Nephron progenitor cell (in vitro differentiated cells): ENCODE measurements at places on chromosomes 5 and 9.

DNA sequence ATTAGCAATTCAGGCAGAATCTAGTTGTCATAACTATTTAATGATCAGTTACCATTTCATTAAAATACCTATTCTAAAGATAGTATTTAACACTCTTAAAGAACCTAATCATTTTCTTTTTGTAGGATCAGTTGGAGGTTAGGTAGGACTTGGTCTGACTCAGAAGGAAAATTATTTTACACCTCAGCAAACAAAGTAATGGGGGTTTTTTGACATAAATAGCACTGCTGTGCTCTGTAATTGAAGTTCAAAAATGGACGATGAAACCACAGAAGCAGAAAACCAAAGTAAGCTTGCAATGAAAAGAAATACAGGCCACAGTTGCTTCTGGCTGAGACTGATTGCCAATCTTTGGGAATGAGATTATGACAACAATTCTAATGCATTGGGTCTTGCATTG lies 187.0 kb upstream of the TRPM3 start:
- DNase-seq: no peak

DNA sequence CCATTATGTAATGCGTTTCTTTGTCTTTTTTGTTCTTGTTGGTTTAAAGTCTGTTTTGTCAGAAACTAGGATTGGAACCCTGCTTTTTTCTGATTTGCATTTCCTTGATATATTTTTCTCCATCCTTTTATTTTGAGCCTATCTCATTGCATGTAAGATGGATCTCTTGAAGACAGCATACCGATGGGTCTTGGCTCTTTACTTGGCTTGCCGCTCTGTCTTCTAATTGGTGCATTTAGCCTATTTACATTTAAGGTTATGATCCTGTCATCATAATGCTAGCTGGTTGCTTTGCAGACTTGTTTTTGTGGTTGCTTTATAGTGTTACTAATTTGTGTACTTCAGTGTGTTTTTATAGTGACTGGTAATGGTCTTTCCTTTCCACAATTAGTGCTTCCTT lies 13.3 kb upstream of the CDKN2B start:
- DNase-seq: no peak

DNA sequence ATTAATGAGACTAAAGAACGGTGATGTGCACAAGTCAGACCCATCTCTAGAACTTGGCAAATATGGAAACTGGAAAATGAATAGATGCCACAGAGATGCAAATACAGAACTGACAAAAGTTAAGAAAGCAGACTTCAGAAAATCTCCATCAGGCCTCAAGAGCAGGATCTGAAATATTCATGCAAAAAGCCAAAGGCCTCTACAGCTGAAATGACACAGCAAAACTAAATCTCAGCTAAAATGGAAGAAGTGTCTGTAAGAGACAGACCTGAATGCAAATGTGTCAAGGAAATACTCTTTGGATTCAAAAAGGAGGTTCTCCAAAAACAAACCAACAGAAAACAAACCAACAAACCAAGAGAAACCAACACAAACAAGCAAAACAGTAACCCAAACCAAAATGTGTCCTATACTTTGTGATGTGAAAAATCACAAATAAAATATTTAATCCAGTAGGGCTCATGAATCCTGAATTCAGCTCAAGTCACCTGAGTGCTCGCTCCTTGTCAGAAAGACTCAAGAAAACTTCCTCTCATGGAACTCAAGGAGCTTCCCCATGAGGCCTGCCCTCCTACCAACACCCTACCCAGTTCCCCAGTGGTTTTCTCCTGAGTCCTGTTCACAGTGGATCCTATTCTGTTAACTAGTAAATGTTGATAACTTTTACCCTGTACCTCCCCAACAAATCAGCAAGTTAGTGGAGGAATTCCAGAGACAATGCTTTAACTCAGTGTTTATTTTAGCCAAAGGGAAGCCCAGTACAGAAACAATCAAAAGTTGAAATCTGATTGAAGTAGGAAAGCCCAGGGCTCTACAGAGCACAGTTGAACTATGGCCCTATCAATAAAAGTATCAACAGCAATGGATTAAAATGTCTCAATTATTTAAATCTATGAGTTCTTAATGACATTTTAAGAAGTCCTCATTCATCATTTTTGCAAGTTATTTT lies 14.6 kb downstream of the MRPS27 start:
- DNase-seq: no peak

DNA sequence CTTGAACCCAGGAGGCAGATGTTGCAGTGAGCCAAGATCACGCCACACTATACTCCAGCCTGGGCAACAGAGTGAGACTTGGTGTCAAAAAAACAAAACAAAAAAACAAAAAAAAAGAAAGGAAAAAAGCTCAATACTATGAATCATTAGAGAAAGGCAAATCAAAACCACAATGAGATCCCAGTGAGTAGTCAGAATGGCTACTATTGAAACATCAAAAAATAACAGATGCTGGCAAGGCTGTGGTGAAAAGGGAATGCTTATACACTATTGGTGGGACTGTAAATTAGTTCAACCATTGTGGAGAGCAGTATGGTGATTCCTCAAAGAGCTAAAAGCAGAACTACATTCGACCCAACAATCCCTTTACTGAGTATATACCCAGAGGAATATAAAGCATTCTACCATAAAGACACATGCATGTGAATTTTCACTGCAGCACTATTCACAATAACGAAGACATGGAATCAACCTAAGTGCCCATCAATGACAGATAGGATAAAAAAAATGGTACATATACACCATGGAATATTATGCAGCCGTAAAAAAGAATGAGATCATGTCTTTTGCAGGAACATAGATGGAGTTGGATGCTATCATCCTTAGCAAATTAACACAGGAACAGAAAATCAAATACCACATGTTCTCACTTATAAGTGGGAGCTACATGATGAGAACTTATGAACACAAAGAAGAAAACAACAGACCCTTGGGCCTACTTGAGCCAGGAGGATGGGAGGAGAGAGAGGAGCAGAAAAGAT lies 81.9 kb upstream of the ARRDC3 start:
- DNase-seq: no peak

GRCh38 chr5:30197662-30198061 lies 995.8 kb upstream of the CDH6 start:
- DNase-seq: no peak

DNA sequence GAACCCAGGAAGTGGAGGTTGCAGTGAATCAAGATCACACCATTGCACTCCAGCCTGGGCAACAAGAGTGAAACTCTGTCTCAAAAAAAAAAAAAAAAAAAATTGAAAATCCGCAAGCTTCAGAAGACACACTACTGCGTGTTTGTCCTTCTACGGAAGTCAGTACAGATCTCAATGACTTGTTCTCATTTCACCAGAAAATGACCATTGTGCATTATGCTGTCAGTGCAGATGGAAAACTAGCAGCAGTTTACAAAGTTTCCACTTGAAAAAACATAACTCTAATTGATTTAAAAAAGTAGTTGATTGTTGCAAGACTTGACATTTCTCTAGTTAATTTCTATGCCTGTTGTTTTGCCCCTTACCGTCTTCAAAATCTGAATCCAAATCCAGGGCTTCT lies 298.0 kb upstream of the DMRT1 start:
- no peak for DNase-seq

DNA sequence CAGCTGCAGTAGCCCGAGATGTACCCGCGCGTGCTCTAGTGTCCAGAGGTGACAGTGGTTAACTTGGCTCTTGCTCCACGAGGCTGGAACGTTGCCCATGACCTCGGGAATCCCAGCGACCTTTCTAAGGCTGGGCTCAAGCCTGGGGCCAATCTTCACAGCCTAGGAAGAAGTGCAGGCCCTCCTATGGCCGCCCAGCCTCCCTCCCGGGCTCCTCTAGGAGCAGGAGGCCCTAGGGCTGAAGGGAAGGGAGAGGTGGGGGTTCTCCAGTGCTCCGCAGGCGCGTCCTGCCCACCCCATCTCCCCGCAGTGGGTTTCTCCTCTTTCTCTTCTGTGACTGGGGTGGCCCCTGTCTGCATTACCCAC lies 13.3 kb downstream of the NR2F1 start:
- no peak for DNase-seq
